ENCODE measurements at places on chromosomes 12 and 14.

GRCh38 chr12:4275016-4275869, 1.7 kb downstream of the CCND2 start:
- DNase-seq, result no peak

GRCh38 chr14:91977884-91978283, 30.4 kb upstream of the FBLN5 start:
- no peak for DNase-seq

GRCh38 chr14:105600939-105601359, 74.6 kb downstream of the TMEM121 start:
- no peak for DNase-seq

GRCh38 chr12:3378655-3379054, 112.3 kb upstream of the PRMT8 start:
- no peak for DNase-seq

DNA sequence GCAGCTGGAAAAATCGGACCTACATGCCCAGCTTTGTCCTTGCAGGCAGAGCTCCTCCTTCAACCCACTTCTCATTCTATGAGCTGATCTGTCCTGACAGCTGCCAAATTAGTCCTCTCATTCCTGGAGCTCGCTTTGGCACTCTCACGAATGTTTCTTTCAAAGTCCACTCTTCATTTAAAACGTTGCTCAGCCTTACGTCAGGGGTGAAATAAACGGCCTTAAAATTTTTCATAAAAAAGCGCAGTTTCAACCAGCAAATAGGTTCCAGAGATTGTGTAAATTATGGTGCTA, 120.9 kb upstream of the HIF1A start:
- no peak for DNase-seq

DNA sequence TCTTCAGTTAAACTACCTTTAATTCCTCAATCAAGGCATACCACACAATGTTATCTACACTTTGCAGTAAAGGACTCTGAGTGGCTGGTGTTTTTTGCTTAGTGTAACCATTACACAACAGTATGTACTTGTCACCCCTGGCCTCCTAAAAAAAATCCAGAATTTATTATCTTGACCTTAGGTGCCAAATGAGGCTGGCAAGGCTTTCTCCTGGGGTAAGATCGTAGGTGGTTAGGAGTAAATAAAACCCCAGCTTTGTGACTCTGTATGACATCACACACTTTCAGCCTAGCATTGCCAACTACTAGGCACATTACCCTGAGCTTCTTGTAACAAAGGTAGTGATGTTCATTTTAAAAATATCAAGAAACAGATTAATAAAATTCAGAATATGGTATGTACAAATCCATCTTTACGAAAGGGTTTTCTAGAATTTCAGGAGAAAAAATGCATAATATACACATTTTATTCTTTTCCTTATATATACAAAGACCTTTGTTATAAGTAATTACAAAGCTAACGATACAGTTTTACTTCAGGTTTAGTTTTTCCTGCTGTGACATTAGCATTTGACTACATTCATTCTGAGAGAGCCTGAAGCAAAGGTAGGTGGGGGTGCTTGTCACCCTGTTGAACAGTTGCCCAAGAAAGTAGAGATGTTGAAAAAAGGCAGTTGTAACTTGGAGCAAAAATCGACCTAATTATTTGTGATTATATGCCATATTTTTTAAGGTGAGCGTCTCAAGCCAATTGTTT, 13.5 kb downstream of the TCL1A start:
- no peak for DNase-seq

DNA sequence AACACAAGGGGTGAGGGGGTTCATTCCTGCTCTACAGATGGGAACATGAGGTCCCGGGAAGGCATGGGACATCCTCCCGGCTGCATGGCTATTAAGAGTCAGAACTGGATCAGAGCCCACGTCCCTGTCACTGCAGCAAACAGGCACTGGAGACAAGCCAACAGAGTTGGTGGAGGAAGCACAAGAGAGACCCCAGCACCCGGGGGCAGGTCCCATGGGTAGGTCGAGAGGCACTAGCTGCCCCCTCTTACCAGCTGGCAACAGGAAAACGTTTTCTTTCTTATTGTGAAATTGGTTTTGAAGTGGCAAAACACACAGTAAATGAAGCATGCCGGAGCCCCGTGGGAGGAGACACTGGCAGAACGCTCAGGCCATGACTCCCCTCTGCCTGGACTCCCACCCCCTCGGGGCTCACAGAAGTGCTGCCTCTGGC, 43.6 kb downstream of the SYNE3 start:
- no peak for DNase-seq
